ENCODE measurements at places on chromosomes 16 and 17.

- DNase-seq: no peak
Measured at GRCh38 chr16:53933407-53933806, 229.5 kb downstream of the FTO start.

- no peak for DNase-seq
Measured at GRCh38 chr16:20734056-20734455, 7.6 kb downstream of the THUMPD1 start.

DNA sequence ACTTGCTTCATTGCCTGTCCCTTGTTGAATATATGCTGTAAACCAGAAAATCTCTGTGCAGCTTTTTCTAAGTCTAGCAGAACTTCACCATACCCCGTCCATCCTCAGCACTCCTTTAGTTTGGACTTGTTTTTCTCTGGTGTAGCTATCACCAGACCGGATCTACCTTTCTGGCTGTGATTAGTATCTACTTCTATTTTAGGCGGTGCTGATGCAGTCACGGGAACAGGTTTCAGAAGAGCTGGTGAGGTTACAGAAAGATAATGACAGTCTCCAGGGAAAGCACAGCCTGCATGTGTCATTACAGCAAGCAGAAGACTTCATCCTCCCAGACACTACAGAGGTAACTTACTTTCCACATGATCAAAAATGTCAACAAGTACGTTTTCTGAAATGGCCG lies 46.4 kb downstream of the NUP88 start:
- DNase-seq: no peak

- DNase-seq: no peak
Measured at GRCh38 chr16:85266857-85267256, 154.6 kb upstream of the CIBAR2 start.

DNA sequence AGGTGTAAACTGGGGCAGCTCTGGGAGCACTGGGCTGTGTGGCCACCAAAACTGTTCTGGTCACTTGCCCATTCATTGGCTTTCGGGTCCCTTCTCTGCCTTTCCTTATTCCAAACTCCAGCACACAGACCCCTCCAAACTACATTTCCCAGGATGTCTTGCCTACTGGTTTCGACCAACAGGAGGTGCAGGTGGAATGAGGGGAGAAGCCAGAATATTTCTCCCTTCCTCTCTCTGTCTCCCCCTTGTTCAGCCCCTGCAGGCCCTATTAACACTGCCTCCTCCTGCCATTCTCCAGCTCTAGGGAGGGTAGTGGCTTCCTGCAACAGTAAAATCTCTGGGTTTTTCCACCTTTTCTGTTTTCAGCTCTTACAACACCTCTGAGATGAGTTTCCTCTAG lies 13.2 kb upstream of the NAGPA start:
- DNase-seq: no peak

DNA sequence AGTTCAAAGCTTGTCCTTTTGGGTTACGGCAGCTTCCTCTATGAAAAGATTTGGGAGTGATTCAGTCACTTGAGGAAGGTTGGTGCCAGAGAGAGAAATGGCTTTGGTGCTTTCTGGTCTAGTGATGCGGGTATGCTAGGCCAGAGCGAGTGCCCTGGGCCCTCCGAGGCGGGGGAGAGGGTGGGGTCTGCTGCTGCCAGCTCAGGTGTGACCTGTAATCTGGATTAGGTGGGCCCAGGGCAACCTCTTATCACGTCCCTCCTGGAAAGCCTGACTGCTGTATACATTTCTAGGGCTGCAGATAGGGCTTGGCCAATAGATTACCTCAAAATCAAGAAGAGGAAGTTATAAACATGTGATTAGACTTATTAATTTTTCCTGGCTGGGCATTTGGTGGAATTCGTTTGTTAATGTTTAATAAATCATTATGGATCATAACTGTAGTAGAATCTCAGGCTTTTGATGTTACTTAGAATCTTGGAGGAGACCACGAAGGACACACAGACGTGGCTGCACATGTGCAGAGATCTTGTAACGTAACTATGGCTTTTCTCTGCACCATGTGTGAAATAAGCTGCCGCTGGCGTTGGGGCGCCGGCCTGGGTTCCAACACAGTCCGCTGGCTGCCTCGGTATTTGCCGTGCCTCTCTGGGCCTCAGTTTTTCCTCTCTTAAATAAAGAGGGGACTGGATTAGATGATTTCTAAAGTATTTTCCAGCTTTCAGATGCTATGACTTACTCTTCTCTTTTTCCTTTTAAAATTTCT lies 1.2 kb downstream of the IRF8 start:
- DNase-seq: no peak

- no peak for DNase-seq
Measured at GRCh38 chr17:48715496-48716399, 6.6 kb downstream of the PRAC1 start.

DNA sequence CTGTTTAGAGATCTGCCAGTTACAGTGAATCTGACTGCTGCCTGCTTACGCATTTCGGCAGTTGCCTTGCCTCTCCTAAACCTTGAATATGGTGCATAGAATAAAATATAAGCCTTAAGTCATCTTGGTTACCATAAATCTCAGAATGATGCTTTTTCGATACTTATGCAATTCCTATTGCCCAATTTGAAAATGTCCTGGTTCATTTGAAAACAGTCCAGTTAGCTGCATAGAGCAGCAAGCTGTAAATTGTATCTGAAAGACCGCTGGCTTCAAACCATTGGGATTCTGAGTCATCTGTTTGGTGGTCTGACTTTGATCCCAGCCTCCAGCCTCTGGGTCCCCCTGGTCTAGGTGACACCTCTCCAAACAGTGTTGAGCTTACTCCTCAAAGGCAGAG lies 2.7 kb upstream of the PRKCA start:
- no peak for DNase-seq

DNA sequence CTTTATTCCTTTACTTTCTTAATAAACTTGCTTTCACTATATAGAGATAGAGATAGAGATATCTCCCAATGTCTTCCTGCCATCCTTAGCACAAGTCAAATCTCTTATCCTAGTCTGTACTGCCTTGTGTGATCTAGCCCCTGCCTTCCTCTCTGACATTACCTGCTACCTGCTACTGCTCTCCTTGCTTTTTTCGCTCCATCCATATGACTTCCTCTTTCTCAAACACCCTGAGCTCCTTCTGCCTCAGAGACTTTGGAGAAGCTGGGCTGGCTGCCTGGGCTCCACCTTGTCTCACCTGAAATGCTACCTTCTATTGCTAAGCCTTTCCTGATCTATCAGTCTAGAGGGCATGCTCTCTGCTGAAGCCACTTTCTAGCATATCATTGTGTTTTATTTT lies 24.7 kb upstream of the WSB1 start:
- no peak for DNase-seq

GRCh38 chr17:7462474-7463371 lies 16.7 kb downstream of the ZBTB4 start:
- no peak for DNase-seq

DNA sequence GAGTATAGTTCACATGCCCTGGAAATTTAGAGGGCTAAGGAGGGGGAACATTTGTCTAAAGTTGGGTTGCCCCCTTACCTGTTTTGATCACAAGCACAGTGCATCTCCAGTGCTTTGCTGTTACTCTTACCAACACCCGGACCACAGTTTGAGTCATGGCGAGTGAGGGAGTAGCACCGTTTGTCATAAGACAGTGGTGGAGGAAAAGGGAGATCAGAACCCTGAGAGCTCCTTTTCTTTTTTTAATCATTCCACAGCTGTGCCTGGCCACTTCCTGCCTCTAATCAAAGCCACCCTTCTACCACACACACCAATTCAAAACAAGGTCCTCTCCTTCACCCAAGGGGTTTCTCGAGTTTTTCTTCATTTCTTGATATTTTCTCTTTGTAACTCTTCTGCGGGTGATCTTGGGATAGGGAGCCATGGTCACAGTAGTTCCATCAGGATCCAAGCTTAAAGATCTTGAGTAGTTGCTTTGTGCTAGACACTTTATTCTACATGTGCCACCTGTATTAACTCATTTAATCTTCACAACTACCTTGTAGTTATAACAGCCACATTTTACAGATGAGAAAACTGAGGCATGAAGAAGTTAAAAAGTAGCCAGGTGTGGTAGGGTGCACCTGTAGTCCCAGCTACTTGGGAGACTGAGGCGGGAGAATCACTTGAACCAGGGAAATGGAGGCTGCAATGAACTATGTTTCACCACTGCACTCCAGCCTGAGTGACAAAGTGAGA lies 5.0 kb upstream of the MYL4 start:
- no peak for DNase-seq

DNA sequence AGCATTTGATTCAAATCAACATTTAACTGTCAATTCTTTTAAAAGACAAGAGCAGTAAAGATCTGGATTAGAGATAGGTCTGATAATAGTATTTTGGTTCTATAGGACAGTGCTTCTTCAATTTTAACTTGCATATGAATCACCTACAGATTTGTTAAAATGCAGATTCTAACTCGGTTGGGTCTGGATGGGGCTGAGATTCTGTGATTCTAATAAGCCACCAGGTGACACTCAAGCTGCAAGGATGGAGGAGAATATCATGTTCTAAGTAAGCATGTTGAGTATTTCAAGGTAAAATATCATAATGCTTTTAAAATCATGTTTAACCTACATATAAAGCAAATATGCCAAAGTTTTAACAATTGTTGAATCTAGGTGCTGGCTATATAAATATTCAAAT lies 15.8 kb downstream of the TSPOAP1 start:
- DNase-seq: no peak
